ENCODE measurements at places on chromosomes 1 and 21. TPM values are rescaled to one million over a fixed set of nuclear protein-coding genes. Genes with fewer than 3 reads are reported as not detected.

Gene GART
- 52.3 TPM for total RNA-seq

Gene CR2
- total RNA-seq: not detected

Gene MFSD2A
- 5.8 TPM for total RNA-seq

Gene NCMAP
- total RNA-seq: not detected

Gene HSD3B2
- total RNA-seq: not detected

Gene CFAP298
- 65.4 TPM for total RNA-seq

Gene RBP7
- total RNA-seq: not detected

Gene NPL
- 2.3 TPM for total RNA-seq

DNA sequence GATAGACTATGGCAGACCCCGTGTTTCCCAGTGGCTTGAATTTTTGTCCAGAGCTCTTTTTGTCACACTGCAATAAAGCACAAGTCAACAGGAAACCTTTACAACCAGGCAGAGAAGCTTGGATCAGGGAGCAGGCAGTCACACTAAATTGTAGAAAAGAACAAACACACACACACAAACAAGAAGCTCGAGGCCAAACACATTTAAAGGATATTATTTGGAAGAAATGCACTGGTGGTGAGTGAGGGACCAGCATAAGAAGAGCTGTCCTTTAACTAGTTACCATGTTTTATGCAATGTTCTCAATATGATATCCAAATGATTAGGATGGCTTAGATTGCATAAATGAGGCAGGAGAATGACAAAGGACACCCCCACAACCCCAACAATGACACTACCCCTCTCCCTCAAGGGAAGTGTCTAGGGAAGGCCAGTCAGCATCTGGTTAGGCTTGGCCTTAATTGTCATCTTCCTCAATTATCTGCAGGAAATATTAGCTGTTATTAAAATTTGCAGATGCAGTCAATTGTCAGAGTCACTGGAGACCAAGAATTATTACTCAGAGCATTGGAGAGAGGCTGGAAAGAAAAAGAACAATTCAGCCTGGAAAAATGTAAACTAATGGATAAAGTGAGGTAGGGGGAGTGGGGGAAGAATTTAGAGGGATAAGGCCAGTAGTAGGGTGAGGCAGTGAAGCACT, 35.3 kb downstream of the DDR2 start:
- DNase-seq: no peak

GRCh38 chr1:226708342-226708780, 30.7 kb downstream of the ITPKB start:
- peak; percentile 68 for DNase-seq

DNA sequence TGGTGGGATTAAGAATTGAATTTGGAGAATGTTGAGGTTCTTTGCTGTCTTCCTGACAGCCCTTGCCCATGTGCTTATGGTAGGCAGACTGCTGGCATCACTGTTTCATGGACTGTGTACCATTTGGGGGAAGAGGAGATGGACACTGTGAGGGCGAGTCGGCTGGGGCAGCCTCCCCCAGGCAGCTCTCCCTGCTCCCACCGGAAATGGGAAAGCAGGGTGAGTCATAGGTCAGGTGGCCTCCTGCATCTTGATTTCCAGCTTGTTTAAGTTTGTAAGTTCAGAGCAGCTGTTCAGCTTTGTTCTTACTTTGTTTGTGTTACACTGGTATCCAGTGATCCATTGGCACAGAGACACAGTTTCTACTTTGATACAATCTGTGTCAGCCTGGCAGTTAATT, 87.2 kb upstream of the CNIH3 start:
- DNase-seq: peak; percentile 64

DNA sequence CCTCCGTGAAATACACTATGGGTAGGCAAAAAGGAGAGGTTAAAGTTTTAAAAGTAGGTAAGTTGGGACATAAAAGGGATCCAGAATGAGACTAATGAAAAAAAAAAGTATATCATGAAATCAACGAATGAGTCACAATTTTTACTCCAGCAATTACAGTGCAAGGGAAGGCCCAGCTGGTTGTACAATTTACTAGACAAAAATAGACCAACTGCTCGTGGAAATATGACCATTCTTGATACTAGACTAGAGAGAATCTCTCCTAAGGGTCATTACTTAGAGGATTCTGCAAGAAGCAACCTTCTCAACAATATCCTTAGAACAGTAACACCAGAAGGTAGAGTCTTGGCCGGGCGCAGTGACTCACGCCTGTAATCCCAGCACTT, 55.1 kb upstream of the EFHD2 start:
- DNase-seq: no peak

- DNase-seq: peak; percentile 69
These were observed 2.7 kb downstream of the MOB3C start for GRCh38 chr1:46613661-46614603.

- no peak for DNase-seq
These were observed 90.6 kb downstream of the GLUL start for GRCh38 chr1:182301026-182301436.

GRCh38 chr1:72283022-72283306, 625 bp upstream of the NEGR1 start:
- DNase-seq: no peak

DNA sequence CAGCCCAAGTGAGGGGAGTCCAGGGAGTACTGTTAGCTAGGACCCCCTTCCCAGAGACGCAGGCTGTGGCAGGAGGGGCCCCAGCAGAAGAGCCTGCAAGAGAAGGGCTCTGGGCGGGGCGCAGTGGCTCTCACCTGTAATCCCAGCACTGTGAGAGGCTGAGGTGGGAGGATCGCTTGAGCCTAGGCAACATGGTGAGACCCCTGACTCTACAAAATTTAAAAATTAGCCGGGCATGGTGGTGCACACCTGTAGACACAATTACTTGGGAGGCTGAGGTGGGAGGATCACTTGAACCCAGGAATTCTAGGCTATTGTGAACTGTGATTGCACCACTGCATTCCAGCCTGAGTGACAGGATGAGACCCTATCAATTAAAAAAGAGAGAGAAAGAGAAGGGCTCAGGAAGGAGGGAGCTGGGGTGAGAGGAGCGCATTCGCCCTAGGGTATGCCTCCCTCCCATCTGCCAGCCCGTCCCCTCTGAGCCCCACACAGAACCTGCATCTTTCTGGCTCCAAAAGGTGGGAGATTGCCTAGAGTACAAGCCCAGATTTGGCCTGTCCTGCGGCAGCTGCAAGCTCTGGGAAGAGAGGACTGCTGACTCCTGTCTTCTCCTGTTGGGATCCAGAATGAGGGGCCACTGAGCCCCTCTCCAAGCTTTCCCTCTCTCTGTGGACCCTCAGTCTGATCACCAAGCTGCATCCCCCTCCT, 3.6 kb downstream of the KCNQ4 start:
- DNase-seq: no peak

DNA sequence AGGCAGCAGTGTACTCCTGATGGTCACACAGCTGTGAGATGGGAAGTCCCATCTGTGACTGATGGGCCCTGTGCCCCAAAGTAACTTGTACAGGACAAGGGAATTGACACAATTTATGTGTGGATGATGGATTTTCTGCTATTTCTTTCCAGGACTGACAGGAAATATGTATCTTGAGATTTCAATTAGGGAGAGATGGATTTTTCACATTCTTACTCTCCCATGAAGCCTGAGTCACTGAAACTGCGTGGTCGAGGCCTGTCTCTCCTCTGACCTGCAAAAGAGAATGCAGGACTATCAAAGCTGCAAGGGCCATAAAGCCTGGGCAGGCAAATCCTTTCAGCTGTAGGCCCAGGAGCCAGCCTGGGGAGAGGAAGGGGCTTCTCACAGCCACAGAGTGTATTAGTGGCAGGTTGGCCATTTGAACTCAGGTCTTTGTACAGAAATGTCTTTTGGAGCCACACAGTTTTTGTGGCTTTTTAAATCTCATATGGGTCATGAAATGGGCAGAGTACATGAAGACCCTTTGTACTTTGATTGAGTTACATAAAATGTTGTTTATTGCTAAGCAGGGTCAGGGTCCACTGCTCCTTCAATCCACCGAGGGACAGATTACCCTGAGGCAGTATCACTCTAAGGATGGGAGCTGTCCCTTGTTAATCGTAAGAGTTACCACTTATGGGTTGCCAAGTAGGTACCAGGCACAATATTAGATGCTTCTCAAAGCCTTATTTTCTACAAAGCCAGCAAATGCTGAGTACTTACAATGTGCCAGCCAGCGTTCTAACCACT, 14.8 kb downstream of the ALX3 start:
- no peak for DNase-seq

DNA sequence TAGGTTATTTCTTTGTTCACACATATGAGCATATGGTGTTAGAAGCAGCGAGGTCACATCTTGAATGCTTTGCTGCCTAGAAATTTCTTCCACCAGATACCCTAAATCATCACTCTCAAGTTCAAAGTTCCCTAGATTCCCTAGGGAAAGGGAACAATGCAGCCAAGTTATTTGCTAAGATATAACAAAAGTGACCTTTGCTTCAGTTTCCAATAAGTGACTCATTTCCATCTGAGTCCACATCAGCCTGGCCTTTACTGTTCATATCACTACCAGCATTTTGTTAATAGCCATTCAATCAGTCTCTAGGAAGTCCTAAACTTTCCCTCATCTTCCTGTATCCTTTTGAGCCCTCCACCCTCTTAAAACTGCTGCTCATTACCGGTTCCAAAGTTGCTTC, 1502.5 kb downstream of the KCNT2 start:
- no peak for DNase-seq

DNA sequence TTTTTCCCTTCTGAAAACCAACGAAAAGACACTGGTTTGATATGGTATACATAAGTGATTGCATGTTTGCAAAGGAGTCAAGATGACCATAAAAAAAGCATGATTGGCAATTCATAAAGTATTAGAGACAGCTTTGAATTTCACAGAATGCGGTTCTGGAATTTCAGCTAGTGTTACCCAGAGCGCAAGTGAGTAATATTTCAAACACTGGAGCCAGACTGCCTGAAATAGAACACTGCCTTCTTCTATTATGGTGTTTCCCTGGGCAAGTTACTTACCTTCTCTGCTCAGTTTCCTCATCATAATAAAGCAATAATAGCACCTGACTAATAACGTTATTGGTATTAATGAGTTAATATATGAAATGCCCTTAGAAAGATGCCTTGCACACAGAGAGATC, 54.7 kb downstream of the NEGR1 start:
- DNase-seq: no peak

- DNase-seq: peak; percentile 0
These were observed 69.5 kb downstream of the TRIM11 start for GRCh38 chr1:228337031-228337564.

DNA sequence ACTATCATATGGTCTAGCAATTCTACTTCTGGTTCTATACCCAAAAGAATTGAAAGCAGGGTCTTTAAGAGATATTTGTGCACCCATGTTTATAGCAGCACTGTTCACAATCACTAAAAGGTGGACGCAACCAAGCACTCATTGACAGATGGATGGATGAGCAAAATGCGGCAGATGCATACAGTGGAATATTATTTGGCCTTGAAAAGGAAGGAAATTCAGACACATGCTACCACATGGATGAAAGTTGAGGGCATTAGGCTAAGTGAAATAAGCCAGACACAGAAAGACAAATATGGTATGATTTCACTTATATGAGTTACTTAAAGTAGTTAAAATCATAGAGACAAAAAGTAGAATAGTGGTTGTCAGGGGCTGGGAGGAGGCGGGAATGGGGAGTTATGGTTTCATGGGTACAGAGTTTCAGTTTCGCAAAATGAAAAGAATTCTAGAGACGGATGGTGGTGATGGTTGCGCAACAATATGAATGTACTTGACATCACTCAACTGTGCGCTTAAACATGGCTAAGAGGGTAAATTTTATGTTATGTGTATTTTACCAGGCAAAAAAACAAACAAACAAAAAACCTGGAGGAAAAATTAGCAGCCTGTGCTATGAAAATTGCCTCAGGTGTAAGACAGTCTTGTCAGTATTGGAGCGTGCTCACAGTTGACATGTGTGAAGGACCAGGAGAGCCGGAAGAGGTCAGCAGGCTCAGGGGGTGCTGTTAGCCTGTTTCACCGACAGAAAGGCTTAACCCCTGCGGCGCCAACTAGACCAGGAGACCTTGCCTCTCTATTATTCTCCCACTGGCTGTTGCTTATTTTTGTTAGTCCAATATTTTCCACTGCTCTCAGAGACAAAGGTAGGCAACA, 26.5 kb downstream of the CD247 start:
- no peak for DNase-seq

DNA sequence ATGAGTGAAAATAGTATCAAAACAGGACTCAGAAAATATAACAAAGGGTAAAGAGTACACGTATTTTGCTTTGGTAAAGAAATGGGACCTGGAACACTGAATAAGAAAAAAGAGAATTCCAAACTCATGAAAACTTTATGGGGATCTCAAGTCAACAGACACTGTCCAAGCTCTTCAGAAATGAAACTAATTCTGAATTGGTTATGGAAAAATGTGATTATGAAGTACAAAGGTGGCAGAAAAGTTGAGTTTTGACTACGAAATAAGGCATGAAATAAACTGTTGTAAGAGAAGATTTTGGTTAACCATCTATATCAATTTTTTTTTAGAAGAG, 8.4 kb downstream of the EGLN1 start:
- no peak for DNase-seq

DNA sequence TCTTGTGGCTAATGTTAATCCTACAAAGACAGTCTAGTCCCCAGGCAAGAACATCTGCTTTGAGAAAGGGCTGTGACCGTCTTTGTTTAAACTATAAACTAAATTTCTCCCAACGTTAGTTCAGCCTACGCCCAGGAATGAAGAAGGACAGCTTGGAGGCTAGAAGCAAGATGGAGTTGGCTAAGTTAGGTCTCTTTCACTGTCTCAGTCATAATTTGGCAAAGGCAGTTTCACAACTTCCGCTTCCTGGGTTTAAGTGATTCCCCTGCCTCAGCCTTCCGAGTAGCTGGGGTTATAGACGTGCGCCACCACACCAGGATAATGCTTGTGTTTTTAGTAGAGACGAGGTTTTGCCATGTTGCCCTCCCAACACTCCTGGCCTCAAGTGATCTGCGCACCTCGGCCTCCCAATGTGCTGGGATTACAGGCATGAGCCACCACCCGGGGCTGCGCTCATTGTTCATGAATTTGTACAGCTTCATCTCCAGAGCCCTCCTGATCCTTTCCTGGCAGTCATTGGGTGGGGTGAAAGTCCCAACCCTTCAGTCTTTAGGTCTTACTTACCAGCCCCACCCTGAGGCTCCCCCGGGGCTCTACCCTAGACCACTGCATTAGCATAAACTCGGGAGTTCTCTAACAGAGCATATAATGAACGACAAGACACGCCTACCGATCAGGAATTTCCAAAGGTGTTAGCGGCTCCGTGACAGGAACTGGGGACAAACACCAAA, 4.9 kb upstream of the MASP2 start:
- DNase-seq: no peak

GRCh38 chr1:246690100-246690499, 34.1 kb upstream of the SCCPDH start:
- no peak for DNase-seq

- peak; percentile 68 for DNase-seq
These were observed 4.5 kb downstream of the KCNJ9 start for GRCh38 chr1:160085686-160086455.

GRCh38 chr1:29356663-29357062, 120.3 kb downstream of the PTPRU start:
- DNase-seq: no peak

Measured in MG63 (cell line).